ENCODE measurements at places on chromosomes 6 and 20.

DNA sequence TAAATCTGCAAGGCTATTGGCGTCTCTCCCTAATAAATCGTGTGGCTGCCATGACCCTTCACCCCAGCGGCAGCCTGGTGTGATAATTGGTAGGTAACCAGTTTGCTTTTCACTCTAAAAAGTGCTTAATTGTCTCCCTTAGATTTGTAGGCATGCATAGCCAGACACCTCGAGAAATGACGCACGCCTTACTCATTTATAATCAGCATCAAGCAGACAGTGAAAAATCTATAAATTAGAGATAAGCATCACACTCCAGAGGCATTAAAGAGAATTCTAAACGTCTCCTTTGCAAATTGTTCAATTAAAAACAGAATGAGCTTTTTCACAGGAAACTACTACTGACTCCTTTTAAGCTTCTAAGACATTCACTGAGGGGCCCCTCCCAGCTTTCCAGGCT lies 110.2 kb upstream of the RPS6KA2 start:
- no peak for DNase-seq

- DNase-seq = no peak
These were observed 329.8 kb upstream of the EPHA7 start for GRCh38 chr6:93749191-93749590.

GRCh38 chr6:36938536-36938935 lies 16.0 kb upstream of the PI16 start:
- DNase-seq = peak; percentile 96

DNA sequence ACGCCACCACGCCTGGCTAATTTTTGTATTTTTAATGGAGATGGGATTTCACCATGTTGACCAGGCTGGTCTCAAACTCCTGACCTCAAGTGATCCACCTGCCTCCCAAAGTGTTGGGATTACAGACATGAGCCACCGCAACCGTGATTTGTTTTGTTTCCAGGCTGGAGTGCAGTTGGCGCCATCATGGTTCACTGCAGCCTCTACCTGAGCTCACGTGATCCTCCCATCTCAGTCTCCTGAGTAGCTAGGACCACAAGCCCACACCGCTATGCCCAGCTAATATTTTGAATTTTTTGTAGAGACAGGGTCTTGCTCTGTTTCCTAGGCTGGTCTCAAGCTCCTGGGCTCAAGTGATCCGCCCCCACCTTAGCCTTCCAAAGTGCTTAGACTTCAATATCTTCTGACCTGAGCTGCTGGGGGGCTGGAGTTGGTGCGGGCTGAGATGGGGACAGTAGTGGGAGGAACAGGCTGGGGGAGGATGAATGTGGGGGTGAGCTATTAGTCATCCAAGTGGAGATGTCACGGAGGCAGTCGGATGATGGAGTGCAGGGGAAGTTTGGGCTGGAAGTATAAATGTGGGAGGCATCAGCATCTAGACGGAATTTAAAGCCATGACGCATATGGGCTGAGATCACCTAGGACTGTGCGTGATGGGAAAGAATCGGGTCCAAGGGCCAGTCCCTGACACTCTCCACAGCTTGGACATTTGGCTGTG lies 23.1 kb upstream of the ZMYND8 start:
- peak; percentile 98 for DNase-seq

GRCh38 chr20:6746901-6747609 lies 20.4 kb upstream of the BMP2 start:
- no peak for DNase-seq

DNA sequence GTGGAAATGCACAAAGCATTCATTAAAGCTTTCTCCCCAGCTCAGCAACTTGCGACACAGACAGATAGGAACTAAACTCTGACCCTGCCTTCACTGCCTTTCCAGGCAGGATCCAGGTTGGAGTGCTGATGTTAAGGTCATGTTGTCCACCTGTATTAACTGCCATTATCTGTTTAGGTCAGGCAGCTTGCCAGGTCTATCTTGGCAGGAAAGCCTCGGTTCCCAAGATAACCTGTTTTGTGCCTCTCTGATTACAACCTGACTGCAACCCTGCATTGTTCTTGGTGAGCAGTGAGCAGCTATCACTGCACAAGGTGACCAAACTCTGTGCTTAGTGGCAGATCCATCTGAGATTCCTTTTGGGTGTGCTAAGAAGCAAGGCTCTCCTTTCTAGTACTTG lies 23.2 kb upstream of the ELOVL2 start:
- DNase-seq = no peak

Measured in HTR-8/SVneo (cell line).